ENCODE measurements at places on chromosomes 2 and 18.

- no peak for DNase-seq
Measured at GRCh38 chr2:27815860-27816438, 44.4 kb downstream of the MRPL33 start.

- no peak for DNase-seq
Measured at GRCh38 chr18:37532917-37533316, 32.7 kb downstream of the CELF4 start.

- no peak for DNase-seq
Measured at GRCh38 chr18:2636126-2636631, 19.3 kb upstream of the SMCHD1 start.

DNA sequence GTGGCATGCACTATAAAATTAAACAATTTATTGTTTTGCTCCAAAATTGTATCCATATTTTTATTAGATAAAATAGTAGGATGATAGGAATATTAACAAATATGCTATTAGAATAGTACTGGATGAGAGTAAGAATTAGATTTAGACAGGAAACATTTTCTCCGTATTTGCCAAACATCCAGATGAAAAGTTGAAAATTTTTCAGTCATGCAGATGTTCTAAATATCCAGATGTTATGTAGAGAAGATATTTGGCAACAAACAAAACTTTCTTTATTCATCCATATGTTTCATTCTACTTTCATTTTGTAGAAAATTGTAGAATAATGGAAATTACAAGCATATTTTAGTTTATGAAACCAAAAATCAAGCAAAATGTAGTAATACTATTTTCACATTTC lies 45.2 kb upstream of the NEUROD1 start:
- no peak for DNase-seq

DNA sequence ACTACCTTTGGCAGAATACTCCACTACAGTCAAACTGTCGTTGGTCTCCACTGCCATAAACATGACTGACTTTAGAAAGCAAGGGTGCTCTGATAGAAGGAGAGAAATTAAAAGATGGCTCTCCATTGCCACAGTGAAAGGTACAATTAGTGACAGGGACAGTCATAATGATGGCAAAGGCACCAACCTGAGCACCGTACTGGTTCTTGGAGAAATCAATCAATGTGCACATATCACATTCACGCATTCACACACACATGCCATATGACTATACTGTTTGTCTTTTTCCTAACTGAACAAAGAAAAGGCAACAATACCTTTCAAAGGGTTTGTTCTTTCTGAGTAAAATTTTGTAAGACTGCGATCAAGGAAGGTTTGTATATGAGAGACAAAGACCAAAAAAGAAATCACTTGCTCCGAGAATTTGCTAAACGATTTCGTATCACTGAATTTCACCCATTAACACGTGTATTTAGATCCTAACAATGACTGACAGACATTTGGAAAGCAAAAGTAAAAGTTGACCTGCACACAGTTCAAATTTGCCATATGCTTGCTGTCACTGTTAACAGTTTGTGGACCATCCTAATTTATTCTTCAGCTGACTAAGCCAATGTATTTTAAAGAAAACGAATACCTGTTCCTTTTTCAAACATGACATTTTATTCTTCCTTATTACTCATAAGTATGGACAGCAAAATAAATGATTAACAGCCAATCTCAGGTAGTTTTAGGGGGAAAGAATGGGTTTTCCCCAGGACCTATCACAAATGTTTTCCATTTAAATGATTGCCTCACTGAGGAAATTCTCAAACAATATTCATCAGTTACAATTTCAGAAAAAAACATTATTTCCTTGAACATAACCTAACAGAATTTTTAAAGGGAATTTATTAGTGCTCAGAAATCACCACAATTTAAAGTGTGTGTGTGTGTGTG lies 644.4 kb downstream of the ZEB2 start:
- DNase-seq: no peak

- no peak for DNase-seq
Measured at GRCh38 chr18:58367425-58368140, 261.3 kb downstream of the ALPK2 start.

- DNase-seq: no peak
Measured at GRCh38 chr2:169108099-169108884, 38.9 kb downstream of the DHRS9 start.

- no peak for DNase-seq
Measured at GRCh38 chr2:30373881-30374302, 73.2 kb upstream of the LCLAT1 start.

DNA sequence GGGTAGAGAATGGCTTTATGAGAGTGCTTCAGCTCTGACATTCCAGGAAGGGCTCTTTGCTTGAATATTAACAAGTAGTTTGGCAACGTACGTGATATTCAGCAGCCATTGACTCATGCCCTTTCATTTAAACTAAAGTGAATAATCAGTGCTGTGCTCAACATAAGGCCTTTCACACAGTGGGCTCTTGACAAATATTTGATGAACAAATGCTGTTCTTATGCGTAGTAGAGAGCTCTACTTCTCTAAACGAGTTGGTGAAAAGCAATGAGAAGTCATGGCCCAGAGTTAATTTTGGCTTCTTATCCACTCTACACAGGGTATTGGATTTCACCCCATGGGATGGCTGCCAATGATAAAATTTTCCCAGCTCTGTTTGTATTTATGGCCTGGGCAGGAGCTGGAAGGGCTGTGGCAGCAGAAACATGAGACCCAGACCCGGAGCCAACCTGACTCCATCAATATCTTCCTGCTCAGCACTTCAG lies 338.9 kb downstream of the CCDC85A start:
- no peak for DNase-seq

- no peak for DNase-seq
Measured at GRCh38 chr18:55265130-55265675, 305.9 kb upstream of the CCDC68 start.

- DNase-seq: no peak
Measured at GRCh38 chr2:58046335-58046584, 346 bp upstream of the VRK2 start.

GRCh38 chr2:25489631-25490030 lies 147.9 kb upstream of the DNMT3A start:
- DNase-seq: no peak

- no peak for DNase-seq
Measured at GRCh38 chr2:133816037-133816436, 247.8 kb upstream of the NCKAP5 start.

DNA sequence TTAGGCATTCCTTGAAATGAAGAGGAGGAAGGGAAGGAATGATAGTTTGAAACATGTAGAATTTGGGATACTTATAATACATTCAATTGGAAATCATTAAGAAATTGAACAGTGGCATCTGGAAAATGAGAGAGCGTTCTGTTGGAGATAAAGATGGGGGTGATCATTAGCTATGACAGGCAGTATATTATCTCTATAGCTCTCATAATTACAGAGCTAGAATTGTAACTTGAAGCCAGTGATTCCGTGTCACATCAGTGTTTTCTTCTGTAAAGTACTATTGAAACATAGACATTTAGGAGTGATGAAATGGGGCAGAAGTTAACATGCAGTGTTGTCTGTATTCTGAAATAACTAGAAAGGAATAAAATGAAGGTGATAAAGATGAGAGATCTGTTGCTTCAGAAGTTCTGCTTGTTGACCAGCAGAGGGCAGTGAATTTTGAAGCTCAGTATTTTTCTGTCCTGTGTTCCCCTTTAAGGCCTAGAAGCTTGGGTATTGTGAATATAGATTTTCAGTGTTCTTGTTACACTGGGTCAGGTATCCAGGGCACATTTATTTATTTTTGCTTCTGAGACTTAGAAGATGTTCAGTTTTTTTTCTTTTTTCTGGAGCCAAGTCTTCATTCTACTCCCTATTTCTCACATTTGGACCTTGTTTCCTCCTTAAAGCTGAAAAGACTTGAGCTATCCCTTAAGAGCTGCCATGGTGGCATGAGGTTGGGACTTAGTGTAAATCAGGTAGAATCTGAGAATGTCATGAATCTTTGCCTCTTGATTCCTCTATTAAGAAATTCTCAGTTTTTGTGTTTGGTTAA lies 157.4 kb downstream of the TAF4B start:
- DNase-seq: no peak

- no peak for DNase-seq
Measured at GRCh38 chr18:53411511-53411910, 813.0 kb downstream of the MBD2 start.

DNA sequence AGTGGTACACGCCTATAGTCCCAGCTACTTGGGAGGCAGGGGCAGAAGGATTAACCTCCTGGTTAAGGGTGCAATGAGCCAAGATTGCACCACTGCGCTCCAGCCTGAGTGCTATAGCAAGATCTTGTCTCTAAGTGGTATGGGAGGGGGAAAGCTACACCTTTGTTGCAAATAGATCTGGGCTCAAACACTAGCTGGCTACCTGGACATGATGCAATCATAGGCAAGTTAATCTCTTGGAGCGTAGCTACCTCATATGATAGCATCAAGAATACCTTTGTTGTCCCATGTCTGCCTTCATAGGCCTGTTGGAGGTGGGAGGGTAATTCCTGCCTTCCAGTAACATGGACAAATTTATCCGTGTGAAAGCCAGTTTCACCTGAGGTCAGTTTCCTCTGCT lies 15.7 kb downstream of the KLHL29 start:
- no peak for DNase-seq

GRCh38 chr2:156098506-156098905 lies 234.0 kb downstream of the NR4A2 start:
- no peak for DNase-seq

DNA sequence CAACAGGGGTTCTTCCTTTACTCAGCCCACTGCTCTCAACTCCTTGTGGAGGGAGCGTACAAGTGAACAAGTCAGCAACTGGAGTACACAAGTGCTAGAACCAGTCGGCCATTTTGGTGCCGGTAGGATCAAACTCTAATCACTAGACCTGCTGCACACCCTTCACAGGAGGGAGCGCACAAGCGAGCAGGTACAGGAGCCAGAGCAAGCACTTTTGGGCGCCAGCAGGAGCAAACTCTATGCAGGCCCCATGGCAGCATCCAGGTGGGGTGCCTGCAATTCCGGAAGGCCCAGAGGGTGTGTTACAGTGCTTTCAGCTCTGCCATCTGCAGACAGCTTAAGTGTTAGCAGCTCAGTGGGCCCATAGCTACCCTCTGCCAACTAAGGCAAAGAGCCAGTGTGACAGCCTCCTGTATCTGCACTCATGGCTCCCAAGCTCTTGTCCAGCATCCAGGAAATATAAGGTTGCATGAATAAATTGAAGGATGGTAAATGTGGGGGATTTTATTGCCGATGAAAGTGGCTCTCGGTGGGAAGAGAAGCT lies 426.1 kb downstream of the DCC start:
- no peak for DNase-seq

DNA sequence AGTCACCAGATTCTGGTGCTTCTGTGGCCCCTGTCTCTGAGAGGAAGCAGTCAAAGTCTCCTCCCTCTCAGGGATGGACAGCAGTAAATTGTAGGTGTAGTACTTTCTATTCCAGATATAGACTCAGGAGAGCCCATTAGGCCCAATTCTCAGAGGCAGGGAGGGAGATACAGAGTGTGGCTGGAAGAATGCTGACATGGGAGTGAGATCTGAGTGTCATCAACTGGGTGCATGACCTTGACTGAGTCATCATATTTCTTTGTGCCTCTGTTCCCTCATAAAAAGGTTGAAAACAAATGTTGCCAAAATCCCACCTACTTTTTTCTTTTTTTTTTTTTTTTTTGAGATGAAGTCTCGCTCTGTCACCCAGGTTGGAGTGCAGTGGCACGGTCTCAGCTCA lies 506.1 kb downstream of the BCL11A start:
- DNase-seq: no peak

DNA sequence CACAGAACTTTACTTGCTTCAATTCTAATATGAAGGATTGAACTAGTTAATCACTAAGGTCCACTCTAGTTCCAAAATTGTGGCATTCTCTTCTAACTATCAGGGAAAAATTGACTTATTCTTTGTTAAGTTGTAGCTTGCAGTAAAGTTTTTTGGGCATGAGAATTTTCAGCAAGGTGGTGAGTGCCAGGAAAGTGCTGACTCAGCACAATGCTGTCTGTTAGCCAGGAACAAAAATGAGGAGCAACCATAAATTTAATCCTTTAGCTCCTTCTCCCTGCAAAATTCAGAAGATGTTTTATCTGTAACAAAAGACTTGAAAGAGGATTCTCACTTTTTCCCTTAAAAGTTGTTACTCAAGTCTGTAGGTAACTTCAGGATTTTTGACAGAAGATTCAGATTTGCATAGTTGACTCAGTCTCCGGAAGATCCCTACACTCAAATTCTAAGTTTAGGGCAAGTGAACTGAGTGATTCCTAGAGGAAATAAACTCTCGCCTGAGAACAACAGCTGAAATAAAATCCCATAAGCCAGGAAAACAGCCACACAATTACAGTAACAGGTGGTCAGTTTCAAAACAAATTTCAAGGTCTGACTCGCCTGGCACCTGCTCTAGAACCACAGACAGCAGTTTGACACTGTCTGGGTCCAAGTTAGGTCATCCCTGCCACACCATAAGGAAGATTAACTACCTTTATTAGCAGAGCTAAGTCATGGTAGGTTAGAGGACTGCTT lies 20.2 kb upstream of the DARS1 start:
- DNase-seq: no peak

DNA sequence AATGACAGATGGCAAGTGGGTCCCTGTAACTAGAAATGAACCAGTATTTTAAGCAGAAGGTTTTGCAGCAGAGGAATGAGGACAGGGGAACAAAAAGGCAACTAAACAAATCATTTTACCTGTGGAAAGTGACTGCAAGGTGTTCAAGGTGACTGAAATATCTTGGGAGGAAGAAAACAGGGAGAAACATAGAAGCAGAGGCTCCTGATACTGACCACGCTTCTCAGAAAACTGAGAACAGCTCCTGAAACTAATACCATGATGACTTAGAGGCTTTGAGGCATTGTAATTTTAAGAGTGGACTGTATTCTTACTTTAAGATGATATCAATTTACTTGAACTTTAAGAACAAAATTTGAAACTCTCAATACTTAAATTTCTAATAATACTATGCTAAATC lies at the start of gene DYTN:
DYTN (minus strand) TSS at position 101 of the 400 bp plus-strand sequence. CDS start 117 bp downstream, outside the sequence.
- no peak for DNase-seq

All from posterior vena cava (tissue), 2 donors.